Glutamatergic neuron (in vitro differentiated cells): ENCODE measurements at places on chromosomes 2 and 18.
A peak's percentile ranks its signal among the peaks of the same experiment; 100 is the strongest.

DNA sequence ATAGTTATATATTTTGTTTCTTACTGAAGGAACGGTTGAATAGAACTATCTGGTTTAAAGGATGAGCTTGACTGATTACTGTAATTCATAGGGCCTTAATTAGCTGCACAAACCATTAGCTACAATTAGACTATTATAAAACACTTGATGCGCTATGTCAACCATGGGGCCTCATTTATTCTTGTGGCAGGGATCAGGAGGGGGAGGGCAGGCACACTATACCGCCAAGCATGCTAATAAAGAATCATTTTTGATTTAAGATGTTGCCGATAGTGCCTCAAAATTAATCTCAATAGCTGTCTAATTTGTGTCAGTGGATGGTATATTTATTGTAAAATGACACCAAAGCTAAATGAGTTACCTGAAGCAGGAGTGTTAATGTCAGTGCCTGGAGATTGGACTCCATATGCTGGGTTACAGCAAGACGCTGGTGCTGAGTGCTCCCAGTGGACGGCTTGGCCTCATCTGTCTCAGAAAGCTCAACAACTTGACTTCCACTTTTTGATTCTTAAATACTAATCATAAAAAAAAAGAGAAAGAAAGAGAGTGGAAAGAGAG lies 1007.0 kb upstream of the CELF4 start:
- no peak overlapping the region for H3K27ac ChIP-seq
- H3K27me3 ChIP-seq, result no peaks in the 10 kb centered on the region
- no peak overlapping the region for H3K4me3 ChIP-seq
- DNase-seq, result no peak
- peaks cover 3% of the 10 kb centered on the region for H3K4me1 ChIP-seq

DNA sequence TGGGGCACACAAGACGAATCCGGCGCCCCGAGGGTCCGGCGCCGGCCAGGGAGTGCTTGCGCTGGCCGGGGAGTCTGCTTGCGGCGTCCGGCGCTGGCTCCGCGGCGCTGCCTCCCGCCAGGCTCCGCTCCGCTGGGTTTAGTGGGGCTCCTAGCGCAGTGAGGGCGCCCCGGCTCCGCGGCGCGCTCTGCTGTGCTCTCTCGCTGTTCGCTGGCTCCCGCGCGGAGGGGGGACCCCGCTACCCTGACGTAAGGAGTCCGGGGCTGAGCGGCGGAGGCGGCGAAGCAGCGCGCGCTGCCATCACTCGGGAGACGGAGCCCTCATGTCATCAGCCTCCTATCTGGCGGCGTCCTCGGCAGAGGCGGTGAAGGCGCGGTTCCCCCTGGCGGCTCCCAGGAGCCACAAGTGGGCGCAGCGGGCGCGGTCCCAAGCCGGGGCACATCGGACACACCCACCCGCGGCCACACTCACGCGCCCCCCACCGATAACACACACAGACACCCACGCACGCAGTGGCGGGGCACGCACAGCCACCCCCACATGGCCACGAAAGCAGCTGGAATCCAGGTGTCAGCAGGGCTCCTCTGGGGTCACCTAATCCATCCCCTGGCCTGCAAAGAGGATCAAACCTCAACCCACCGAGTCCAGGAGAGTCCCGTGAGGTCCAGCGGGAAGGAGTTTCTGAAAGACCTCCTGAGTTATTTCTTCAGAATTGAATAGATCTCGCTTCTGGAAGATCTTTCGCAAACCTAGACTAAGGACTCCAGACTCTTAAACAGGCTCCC lies at the start of gene C1QL2:
TSS of gene C1QL2 (minus strand) at position 189 of the 785 bp plus-strand sequence. CDS start 482 bp downstream, outside the sequence.
- H3K4me3 ChIP-seq, result peak within 1 kb of the TSS; percentile 81
- H3K27me3 ChIP-seq, result peaks cover 30% of the 10 kb centered on the region
- H3K27ac ChIP-seq, result no peak within 1 kb of the TSS
- H3K4me1 ChIP-seq, result peaks cover 3% of the 10 kb centered on the region

- no peaks in the 10 kb centered on the region for H3K36me3 ChIP-seq
- H3K4me3 ChIP-seq, result no peak overlapping the region
Observed at GRCh38 chr2:205066081-205066480, 520.8 kb downstream of the PARD3B start.

GRCh38 chr2:121004950-121005349 lies 269.3 kb downstream of the GLI2 start:
- peak overlapping the region; percentile 85 for H3K27ac ChIP-seq
- H3K4me1 ChIP-seq, result peaks cover 16% of the 10 kb centered on the region
- DNase-seq, result no peak
- H3K27me3 ChIP-seq, result peaks cover 13% of the 10 kb centered on the region

- no peak for DNase-seq
- H3K27me3 ChIP-seq, result peaks cover 6% of the 10 kb centered on the region
- peaks cover 9% of the 10 kb centered on the region for H3K36me3 ChIP-seq
- no peak overlapping the region for H3K27ac ChIP-seq
Observed at GRCh38 chr2:8407332-8407731, 274.5 kb upstream of the ID2 start.

GRCh38 chr2:134823431-134823830 lies 15.0 kb upstream of the ACMSD start:
- no peak overlapping the region for H3K4me3 ChIP-seq
- DNase-seq, result no peak
- no peaks in the 10 kb centered on the region for H3K4me1 ChIP-seq
- H3K27me3 ChIP-seq, result no peaks in the 10 kb centered on the region
